Vagina (tissue), 2 donors: ENCODE measurements at places on chromosomes 4 and X. TPM values are rescaled to one million over a fixed set of nuclear protein-coding genes. Genes with fewer than 3 reads are reported as not detected.

DNA sequence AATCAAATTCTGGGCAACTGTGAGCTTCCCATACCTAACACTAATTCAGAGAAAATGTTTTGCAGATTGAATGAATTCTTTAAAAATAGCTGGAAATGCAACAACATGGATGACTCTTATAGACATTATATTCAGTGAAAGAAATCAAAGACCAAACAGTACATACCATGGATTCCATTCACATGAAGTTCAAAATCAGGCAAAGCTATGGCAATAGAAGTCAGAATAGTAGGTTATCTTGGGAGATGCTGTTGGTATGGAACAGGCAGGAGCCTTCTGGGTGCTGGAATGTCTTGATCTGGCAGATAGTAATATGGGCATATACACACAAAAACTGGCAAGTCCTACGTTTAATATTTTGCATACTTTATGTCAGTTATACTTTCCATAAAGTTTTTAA, 25.5 kb upstream of the CBLL2 start:
- DNase-seq, result no peak

TLL1 gene
- 7.9 TPM for total RNA-seq

IL1RAPL1 gene
- total RNA-seq, result not detected

- peak; percentile 77 for DNase-seq
These were observed 140.3 kb downstream of the PJA1 start for GRCh38 chrX:69024931-69025330.

- DNase-seq, result no peak
These were observed 70.2 kb upstream of the LONRF3 start for GRCh38 chrX:118904218-118904617.

SH3TC1 gene
- total RNA-seq, result 50.6 TPM

DNA sequence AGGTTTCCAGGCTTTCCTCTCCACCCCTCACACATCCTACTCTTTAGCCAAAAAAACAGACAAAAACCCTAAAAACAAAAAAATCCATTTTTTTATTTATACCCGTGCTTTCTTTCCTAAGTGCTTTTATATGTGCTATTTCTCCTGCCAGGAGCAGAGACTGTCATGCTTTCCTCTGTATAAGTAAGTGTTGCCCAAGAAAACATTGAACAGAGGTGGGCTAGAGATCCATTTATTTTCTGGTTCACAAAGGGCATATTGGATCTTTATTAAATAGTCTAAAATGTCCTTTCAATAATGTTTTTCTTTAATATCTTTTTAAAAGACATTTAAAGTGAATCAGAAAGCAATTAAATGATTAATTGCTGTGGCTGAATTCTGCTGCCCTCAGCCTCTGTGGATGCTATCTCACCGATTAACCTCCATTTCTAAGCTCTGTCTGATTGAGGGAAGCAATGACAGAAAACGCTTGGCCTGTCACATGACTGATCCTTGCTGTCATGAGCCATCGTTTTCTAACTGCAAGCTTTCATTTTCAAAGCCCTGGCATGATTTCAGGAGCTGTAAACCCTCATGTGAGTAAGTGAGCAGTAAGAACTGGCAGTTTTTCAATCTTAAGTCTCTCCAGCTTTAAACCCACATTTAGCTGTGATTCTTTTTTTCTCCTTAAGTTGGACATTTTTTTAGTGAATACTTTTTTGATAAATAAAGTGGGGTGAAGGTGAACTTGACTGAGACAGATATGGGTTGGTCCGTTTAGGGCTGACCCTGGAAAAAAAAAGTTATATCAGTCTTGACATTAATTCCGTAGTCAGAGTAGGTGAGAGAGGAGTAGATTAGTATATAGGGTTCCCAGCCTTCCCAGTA, 180.7 kb upstream of the PGRMC2 start:
- DNase-seq, result no peak

DNA sequence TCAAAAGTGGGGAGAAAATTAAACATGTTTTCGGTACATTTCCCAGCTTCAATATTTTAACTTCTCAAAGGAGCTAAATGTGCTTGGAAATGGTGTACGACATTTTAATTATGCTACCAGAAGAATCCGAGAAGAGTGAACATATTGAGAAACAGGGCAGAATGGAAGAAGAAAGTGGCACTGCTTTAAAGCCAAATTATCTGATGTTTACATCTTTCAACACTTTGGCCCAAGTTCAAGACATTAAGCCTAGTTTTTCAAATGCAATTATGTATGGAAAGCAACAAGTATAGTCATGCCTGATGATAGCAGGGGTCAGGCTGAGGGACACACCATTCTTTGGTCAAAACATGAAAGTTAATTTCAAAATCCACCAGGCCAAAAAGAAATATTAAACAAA, 577.9 kb upstream of the ZFP42 start:
- no peak for DNase-seq

DNA sequence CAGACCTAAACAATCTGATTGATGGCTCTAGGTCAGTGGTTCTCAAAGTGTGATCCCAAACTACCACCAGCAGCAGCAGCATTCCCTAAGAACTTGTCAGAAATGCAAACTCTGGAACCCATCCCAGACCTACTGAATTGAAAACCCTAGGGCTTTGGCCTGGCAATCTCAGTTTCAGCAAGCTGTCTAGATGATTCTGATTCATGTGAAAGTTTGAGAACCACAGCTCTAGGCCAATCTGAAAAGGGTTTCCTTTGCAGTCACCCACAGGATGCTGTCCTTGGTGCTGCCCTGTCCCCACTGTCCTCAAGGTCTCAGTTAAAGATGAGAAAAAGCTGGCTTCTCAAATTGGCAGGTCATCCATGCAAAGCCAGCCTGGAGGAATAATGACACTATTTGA, 34.8 kb downstream of the SMPX start:
- DNase-seq, result no peak

DNA sequence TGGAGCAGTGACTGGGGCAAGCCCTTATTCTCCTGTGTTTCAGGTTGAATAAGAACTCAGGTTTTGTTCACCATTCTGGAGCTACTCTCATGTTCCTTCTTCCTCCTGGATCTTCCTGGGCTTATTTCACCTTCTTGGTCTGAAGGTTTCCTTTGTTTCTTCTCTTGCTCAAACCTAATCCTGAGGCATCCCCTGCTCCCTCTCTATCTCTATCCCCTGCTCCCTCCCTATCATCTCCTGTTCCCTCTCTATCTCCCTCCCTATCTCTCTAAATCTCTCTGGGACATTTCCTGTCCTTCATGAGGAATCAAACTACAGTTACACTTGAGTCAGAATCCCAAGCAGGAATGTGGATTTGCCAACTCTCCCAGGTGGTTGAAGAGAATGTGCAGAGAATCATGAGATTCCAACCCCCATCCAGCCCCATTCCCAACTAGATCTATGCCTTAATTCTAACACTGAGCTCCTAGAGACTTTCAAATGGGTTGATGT, 134.9 kb upstream of the ZIC3 start:
- no peak for DNase-seq

DNA sequence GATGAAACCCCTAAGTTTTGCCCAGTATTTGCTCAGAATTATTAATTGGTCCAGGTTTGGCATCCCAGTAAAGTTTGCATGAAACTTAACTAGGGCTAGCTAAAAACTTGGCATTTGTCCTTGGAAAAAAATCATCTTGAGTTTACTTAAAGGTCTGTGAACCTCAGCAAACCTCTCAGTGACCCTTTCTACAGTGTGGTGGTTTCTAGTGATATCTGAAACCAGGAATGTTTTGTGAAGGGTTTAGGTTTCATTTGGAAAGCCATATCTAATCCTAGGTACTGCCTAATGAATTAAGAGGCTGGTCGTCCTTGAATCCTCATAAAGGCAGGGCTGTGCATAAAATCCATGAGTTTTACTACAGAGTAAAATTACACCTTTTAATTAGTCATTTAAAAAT, 218.5 kb upstream of the ANKRD50 start:
- no peak for DNase-seq

USP27X gene
- 2.9 TPM for total RNA-seq

GRCh38 chr4:139710073-139710472, 44.5 kb downstream of the MGST2 start:
- DNase-seq, result no peak

MAGEA11 gene
- total RNA-seq, result not detected

CXorf49 gene
- total RNA-seq, result not detected

GRCh38 chrX:78527263-78527662, 131.9 kb downstream of the RTL3 start:
- no peak for DNase-seq

- DNase-seq, result no peak
These were observed 108.6 kb downstream of the PALLD start for GRCh38 chr4:168605411-168605810.

DNA sequence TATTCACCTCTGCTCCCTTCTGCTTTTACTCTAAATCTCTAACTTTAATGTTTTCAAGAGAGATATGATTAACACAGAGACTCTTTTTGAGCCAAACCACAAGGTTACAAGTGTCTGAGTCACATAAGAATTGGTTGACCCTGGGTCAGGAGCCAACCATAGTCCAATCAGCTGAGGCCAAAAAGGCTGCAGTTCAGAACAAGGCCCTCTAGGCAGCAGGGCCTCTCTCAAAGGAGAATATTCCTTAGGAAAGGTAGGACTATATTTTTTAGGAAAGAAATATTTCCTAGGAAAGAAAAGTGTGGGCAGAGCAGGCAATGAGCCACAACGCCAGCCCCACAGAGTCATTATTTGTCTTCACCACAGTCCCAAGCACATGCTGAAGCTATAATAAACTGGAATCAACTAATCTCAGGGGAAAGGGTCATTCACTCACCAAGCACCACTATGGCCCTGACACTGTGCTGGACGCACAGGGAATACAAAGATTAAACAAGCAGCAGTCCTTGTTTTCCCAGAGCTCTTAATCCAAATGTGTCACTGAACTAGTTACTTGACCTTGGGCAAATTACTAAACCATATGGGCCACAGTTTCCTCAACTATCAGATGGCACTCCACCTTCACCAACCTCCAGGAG, 2.2 kb downstream of the ATP8A1 start:
- no peak for DNase-seq

DNA sequence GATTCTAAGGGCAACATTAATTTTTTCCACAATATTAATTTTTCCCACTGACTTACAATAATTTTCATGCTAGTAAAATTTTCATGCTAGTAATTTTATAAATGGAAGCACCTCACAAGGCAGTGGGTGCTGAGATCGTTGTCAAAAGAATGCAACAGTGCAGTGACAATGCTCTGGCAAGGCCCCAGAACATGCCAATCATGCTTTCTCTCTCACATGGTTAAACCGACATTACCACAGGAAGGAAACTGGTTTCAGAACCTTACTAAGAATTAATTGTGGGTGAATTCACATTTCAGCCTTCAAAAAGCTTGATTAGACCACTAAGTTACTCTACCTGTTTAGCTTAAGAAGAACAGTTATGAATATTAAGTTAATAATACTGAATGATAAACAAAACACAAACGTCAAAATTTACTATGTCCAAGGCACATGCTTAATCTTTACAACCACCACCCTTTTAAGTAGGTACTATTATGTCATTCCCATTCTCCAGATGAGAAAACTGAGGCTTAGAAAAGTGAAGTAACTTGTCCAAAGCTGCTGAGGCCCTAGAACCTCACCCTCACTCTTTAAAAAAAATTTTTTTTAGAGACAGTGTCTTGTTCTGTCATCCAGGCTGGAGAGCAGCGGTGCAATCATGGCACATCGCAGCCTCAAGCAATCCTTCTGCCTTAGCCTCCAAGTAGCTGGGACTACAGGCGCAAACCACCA, 10.0 kb upstream of the OPHN1 start:
- no peak for DNase-seq

- DNase-seq, result no peak
These were observed 111.3 kb upstream of the LNX1 start for GRCh38 chr4:53702334-53703266.

DNA sequence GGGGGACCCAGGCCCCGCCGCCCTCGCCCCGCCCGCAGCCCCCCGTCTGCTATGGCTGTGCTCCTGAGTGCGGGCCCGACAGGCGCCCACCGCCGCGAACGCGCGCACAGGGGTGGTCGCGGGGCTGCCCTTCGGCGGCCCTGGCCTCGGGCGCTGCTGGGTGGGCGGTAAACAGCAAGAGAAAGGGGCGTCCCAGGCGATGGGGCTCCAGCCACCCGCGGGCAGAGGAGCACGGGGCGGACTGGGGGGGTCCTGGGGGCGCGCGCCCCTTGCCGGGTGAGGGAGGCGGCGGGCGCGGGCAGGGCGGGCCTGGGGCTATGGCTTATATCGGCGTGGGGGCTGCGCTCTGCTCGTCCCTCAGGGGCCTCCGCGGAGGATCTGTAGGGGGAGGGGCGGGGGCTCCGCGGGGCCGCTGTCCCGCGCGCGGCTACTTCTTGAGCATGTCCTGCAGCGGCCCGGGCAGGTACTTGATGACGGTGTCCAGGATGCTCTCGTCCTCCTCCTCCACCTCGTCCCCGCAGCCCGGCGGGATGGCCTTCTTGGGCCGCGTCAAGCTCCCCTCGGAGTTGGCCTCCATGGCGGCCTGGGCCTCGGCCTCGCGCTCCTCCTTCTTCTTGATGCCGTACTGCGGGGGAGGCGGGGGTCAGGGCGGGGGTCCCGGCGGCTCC, 39.7 kb downstream of the CPLX1 start:
- no peak for DNase-seq

DNA sequence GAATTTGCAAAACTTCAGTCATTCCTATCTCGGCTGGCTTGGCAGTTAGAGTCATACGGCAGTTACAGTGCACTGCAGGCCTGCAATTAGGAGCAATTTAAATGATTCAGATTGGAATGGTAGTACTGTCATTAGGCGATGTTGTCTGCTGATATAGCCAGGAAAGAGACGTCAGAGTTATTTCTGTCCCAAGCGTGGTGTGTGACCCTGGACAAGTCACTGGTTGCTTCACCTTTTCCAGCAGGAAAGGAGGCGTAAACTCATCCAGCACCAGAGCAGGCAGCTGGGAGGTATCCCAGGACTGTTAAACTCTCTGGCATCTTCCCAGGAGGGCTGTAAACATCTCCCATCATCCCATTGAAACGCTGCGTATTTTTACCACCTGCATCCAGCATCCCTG, 836 bp upstream of the LNX1 start:
- no peak for DNase-seq
